ENCODE measurements at places on chromosomes 6 and 20.
A peak's percentile ranks its signal among the peaks of the same experiment; 100 is the strongest.

- no peak for DNase-seq
Observed at GRCh38 chr20:61771805-61772350, 293.8 kb downstream of the TAF4 start.

DNA sequence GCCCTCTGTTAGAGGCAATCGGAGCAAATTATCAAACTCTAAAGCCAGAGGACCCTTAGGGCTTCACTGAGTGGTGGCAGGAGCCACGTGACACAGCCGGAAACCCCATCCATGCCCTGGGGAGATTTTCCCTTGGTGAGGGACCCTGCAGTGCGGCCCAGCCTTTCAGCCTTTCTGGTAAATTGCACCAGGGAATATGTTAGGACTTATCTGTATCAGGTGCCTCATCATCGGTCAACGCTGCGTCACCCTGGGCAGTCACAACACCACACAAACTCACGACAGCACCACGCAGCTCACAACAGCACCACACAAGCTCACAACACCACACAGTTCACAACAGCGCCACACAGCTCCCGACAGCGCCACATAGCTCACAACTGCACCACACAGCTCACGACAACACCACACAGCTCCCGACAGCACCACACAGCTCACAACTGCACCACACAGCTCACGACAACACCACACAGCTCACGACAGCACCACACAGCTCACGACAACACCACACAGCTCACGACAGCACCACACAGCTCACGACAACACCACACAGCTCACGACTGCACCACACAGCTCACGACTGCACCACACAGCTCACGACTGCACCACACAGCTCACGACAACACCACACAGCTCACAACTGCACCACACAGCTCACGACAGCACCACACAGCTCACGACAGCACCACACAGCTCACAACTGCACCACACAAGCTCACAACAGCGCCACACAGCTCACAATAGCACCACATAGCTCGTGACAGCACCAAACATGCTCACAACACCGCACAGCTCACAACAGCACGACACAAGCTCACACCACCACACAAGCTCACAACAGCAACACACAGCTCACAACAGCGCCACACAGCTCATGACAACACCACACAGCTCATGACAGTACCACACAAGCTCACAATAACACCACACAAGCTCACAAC, 199.0 kb downstream of the DLL1 start:
- DNase-seq = peak; percentile 14

DNA sequence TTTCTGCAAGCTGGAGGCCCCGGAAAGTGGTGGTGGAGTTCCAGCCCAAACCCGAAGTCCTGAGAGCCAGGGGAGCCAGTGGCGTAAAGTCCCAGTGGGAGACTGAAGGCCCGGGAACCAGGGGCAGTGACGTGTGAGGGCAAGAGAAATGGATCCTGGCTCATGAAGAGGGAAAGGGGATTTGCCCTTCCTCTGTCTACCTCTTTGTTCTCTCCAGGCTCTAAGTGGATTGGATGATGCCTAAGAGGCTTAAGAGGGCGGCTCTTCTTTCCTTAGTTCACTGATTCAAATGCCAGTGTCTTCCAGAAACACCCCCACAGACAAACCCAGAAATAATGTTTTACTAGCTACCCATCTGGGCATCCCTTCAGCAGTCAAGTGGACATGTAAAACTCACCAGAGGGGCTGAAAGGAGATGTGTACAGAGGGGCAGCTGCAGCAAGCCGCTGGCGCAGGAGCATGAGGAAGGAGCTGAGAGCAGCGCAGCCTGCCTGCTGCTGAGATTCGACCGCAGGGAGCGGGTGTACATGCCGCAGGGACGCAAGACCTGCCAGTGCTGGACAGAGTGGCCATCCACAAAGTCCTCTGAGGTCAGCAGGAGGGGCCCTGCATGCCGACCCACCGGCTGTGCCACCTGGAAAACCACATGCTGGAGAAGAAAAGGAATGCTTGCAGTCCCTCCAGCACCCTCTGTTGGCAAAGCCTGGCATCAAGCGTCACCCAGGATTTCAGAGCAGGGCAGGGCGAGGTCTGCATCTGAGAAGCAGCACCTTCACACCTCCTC, 29.5 kb downstream of the CDYL start:
- DNase-seq = no peak

- no peak for DNase-seq
Observed at GRCh38 chr6:107636486-107636885, 146.6 kb downstream of the SOBP start.

DNA sequence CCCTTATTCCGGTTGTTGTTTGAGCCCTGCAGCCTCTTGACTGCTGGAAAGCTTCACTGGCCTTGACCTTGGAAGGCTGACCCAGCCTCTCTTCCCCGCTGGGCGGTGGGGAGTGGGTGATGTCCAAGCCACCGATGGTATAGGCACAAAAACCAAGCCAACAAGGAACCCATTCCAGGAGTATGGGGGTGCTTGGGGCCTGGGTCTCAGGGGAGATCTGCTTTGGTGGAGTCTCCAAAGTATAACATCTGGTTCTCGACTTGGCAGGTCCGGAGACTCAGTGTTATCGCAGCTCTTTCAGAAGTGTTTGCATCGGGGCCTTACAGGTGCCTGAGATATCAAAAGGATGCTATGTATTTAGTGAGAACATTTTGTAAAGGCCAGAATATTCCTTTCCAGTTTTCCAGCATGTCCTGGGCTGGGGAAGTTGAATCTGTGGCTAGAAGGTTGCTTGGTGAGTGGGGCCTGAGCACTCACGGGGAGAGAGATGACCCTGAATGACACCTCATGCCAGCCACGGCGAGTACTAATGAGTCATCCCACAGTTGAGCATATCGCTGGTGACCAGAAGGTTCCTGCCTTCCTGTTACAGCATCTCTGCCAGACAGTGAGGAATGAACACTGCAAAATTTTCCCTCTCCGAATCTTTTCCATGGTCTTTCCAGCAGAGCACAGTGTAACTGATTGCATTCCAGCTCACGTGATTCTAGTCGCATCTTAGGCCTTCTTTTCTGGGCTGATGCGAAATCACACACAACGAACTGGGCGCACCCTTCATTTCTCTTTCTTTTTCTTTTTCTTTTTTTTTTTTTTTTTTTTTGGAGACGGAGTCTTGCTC, 133.9 kb downstream of the ZDHHC14 start:
- DNase-seq = no peak

- no peak for DNase-seq
Observed at GRCh38 chr6:145405006-145405551, 330.2 kb downstream of the EPM2A start.

GRCh38 chr6:43669922-43670622, 17.5 kb downstream of the MRPS18A start:
- no peak for DNase-seq

GRCh38 chr6:106799031-106799894, 169.9 kb downstream of the QRSL1 start:
- no peak for DNase-seq

DNA sequence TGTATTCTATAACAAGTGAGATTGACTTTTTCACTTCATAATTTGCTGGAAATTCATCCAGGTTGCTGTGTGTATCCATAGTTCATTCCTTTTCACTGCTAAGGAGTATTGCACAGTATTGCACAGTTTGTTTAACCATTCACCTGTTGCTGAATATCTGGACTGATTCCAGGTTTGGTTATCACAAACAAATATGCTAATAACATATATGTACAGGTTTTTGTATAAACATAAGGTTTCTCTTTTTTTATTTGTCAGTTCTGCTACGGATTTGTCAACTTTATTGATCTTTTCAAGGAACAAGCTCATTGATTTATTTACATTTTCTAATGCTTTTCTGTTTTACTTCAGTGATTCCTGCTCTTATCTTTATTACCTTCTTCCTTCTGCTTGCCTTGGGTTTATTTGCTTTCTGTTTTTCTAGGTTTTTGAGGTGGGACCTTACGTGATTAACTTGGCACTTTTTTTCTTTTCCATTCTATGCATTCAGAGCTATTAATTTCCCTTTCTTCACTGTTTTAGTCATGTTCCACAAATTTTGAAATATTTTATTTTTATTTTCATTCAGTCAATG, 117.0 kb upstream of the OGFRL1 start:
- DNase-seq = no peak

GRCh38 chr20:2820896-2821869, 5.0 kb downstream of the TMEM239 start:
- no peak for DNase-seq

DNA sequence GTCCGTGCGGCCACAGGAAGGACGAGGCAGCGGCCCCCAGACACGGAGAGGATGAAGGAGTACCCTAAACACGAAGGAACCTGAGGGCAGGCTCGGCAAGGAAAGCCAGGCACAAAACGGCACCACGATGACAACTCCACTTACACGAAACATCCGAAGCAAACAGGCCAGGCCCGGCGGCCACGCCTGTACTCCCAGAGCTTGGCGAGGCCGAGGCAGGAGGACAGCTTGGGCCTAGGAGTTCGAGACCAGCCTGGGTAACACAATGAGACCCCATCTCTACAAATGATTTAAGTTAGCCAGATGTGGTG, 13.4 kb downstream of the KCNQ2 start:
- no peak for DNase-seq

DNA sequence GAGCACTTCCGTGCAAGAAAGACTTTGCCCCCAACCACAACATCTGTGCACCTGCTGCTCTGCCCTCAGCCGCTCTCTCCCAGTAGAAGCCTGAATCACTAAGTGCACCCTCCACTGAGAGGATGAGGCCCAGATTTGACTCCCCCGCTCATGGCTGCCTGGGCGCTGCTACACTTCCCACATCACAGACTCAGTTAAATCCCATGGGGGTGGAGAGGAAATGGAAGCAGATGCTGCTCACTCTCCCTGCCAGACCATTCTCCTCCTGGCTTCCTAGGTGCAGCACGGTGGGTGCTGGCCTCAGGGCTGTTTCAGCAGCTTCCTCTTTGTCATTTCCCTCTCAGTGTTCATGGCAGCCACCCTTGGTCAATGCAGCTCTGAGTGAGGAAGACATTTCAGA, 4.8 kb downstream of the CST5 start:
- no peak for DNase-seq

- DNase-seq = no peak
Observed at GRCh38 chr20:25592135-25592852, 7.0 kb upstream of the NINL start.

GRCh38 chr6:31287619-31288018, 15.7 kb upstream of the HLA-C start:
- no peak for DNase-seq

DNA sequence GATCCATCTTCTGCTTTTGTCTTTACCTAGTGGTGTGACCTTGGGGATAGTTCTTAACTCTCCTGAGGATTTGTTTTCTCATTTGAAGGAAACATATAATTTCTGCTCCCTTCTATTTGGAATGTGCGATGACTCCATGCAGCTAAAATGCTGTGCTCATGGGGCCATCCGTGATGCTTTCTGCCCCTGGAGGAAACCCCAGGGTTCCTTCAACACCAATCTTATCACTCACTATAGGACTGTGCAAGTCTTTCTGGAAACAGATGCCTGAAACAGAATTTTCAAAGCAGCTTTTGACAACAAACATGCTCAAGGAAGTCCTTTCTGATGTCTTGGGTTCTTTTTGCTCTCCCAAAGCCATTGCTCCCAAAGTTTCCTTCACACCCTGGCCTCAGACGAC, 128.8 kb upstream of the GGTLC1 start:
- DNase-seq = no peak

GRCh38 chr6:14165091-14165490, 47.5 kb downstream of the CD83 start:
- DNase-seq = no peak

- DNase-seq = no peak
Observed at GRCh38 chr6:17863901-17864754, 123.3 kb downstream of the KIF13A start.

DNA sequence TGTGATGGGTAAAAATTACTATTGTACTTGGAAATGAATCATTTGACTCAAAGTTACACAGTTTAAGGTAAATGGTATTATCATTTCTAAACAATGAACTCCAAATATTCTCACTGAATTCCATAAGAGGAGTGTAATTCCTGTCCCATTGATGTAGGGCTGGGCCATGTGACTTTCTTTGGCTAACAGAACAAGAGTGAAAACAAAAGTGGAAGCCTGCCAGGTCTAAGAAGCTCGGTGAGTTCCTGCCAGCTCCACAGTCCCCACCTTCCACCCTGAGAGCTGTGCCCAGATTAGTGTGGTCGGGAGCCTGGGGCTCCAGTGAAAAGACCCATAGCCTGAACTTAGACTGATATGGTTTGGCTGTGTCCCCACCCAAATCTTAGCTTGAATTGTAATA, 24.6 kb downstream of the TBXT start:
- no peak for DNase-seq

DNA sequence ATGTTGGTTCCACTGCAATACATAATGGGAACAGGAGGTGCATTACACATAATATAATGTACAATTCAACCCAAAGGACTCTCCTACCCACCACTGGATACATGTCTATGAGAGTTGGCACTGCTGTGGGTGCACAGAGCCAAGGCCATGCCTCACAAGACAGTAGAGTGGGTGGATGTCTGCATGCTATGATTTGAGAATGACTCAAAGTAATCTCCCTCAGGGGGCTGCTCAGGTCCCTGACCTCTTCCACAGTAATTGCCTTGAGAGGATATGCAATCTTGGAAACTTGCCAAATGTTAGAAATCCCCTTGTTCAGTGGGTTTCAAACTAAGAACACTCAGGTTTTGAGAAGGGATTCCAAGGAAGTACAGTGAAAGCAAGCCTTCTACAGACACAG, 79.0 kb downstream of the ANKEF1 start:
- no peak for DNase-seq

DNA sequence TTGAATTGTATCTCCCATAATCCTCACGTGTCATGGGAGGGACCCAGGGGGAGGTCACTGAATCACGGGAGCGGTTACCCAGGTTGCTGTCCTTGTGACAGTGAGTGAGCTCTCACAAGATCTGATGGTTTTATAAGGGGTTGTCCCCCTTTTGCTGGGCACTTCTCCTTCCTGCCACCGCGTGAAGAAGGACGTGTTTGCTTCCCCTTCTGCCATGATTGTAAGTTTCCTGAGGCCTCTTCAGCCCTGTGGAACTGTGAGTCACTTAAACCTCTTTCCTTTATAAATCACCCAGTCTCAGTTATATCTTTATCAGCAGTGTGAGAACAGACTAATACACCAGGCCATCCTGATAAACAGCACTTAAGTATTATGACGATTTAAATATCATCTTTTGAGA, 9.0 kb upstream of the MRGBP start:
- DNase-seq = no peak

DNA sequence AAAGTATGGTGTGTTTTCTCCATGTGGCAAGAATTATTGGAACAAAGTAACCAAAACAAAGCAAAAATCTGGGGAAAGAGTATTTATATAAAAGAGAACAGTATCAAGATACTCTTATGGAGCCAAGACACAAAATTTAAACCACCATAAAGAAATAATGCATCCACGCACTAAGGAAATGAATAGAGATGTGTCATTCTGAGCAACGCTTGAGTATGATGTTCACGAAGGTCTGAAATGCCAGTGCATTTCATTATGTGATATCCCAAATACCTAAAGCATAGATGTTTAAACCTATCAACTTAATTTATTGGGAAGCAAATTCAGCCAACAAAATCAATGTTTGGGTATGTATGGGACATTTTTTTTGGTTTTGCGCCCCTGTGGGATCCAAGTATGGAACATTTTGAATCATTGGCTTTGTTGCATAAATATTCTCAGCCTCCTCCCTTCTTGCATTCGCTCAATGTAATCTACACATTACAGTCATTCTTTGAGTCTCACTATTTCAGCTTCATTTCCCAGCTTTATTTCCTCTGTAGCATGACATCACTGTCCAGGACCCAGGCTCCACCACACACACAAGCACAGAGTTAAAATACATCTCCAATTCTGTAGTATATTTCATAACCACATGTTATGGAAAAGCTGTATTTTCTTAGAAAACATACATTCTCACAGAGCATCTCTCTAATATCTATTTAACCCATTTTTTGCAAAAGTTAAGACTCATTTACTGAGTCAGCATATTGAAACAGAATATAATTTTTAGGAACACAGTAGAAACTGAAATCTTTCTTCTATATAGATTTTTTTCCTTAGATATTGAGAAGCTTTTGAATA, 11.6 kb upstream of the MOXD1 start:
- no peak for DNase-seq

Measured in SK-N-MC (cell line).